Right hindlimb (tissue), 1 donor: ENCODE measurements at places on chromosomes 3 and 15.

DNA sequence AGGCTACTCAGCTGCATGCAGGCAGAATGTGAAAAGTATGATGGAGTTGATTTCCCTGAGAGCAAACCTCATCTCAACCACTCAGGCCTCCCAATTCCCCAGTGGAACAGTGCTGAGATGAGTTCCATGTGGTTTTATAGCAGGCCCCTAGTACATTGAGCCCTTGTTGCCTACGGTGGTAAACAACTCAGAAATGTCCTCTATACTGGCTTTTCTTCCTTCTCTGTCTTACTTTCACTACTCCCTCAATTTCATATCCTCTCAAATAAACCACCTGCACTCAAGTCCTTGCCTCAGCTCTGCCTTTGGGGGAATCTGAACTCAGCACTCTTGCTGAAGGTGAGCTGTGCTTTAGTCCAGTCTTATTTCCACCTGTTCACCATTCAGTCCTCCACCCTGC lies 399.9 kb downstream of the PDCD6IP start:
- DNase-seq: no peak

- no peak for DNase-seq
Observed at GRCh38 chr15:97717806-97718205, 242.7 kb upstream of the ARRDC4 start.

- DNase-seq: peak; percentile 96
Observed at GRCh38 chr3:29335438-29335837, 54.6 kb downstream of the RBMS3 start.

DNA sequence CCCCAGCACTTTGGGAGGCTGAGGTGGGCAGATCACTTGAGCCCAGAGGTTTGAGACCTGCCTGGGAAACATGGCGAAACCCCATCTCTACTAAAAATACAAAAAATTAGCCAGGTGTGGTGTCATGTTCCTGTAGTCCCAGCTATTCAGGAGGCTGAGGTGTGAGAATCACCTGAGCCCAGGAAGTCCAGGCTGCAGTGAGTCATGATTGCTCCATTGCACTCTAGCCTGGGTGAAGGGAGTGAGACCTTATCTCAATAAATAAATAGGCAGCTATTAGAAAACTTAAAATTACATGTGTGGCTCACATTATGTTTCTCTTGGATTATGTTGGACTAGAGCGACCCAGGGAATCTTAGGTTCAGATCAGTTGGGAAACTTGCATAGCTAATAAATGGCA lies 69.7 kb downstream of the RPLP1 start:
- DNase-seq: no peak

DNA sequence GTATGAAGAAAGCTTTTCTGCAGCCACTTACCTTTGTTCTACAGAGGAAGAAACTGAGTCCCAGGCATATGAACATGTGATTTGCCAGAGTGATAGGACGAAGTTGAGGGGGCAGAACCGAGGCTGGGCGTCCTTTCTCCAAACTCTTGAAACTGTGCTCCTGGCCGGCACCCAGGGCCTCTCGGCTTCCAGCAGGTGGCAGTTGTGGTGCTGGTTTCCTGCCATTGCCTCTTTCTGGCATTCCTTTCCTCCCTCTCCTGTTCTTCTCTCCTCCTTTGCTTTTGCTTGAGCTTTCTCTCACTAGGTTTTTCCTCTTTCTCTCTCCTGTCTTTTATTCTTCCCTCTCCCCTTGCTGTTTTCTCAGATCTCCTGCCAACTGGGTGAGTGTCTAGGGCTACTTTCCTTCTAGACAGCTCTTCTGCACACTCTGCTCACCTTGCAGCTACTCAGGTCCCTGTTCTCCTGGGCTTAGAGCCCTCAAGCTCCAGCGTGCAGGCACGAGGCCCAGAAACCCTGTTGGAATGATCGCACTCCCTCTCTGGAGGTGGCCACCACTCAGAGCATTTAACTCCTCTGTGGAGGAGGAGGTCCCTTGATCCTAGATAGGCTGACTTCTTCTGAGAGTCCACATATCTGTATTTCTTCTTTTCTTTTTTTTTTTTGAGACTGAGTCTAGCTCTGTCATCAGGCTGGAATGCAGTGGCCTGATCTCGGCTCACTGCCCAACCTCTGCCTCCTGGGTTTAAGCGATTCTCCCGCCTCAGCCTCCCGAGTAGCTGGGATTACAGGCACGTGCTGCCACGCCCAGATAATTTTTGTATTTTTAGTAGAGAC lies 26.2 kb downstream of the TRAK1 start:
- DNase-seq: peak; percentile 44

GRCh38 chr15:69403594-69403993 lies 10.6 kb upstream of the KIF23 start:
- no peak for DNase-seq

- DNase-seq: peak; percentile 79
Observed at GRCh38 chr3:180036671-180037455, at the start of gene PEX5L. PEX5L (minus strand) TSS chr3:180036937; CDS start chr3:180036599, 338 bp downstream.

GRCh38 chr15:44028349-44028748 lies 166.7 kb downstream of the FRMD5 start:
- DNase-seq: no peak

GRCh38 chr3:89300981-89301380 lies 193.6 kb downstream of the EPHA3 start:
- DNase-seq: no peak

GRCh38 chr15:36161771-36162212 lies 417.6 kb upstream of the CDIN1 start:
- peak; percentile 46 for DNase-seq

DNA sequence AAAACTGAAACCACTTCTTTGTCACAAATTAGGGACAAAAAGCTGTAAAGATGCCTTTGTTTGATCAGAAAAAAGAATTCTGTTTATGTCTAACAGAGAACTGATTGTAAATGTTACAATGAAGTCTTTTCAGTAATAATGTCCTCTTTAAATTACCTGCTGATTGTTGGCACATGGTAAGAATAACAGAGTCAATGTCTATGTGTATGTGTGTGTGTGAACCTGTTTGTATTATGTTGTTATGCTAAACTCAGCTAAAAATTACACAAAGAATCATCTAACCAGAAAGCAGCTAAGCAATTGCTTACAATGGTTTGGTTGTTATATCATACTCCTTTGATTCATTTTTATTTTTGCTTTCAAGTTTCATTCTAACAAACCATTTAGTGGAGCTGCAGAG lies 159.1 kb upstream of the PDZRN3 start:
- DNase-seq: no peak

DNA sequence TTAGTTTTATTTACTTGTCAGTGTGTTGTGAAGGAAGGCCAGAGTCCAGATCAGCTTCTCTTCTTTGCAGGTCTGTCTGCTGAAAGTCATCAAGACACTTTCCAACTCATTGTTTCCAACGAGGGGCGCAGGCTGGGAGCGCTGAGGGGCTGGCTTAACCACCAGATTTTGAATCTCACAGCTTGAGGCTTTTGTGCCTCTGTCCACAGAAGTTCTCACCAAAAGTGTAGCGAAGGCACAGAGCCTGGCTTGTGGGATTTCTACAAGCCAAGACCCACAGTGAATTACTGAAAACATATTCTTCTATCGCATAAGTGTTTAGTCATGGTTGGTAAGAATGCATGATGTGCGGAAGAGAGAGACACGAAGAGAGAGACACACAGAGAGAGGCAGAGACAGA lies 35.2 kb downstream of the BHLHE40 start:
- no peak for DNase-seq

DNA sequence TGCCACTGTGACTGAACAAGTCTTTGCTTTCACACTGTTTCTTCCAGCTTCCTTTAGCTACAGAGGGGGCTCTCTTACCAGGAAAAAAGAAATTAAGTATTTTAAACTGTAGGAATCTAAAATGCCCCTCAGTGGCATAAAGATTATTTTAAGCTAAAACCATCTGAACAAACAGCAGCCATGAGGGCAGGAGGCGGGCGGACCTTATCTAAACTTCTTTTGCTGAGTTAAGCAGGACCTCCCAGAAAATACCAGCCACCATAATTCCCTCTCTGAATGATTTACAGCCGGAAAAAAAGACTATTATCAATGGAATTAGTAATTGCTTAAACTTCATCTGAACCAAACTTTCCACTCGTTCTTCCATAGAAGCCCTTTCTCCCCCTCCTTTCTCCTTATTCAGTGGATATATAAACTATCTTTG lies 5.2 kb upstream of the TOPAZ1 start:
- no peak for DNase-seq

DNA sequence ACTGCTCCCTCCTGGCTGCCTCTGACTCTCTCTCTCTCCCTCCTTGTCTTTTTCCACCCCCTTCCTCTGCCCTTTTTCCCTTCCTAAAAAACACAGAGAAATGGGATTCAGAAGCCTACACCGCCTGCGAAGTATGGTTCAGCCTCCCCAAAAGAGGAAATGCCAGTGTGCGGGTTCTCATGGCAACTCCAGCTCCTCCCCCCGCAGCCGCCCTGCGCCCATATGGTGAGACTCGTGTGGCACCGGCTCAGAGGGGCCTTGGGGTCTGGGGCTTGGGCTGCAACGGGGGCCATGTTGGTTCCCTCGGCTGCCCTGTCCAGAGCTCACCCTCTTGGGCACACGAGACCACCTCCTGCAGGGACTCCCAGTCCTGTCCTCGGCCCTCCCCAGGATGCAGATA lies 23.6 kb upstream of the LINGO1 start:
- DNase-seq: no peak

- no peak for DNase-seq
Observed at GRCh38 chr15:84752700-84753099, 4.3 kb downstream of the ZNF592 start.

- DNase-seq: no peak
Observed at GRCh38 chr15:55907797-55908196, 85.6 kb downstream of the NEDD4 start.

DNA sequence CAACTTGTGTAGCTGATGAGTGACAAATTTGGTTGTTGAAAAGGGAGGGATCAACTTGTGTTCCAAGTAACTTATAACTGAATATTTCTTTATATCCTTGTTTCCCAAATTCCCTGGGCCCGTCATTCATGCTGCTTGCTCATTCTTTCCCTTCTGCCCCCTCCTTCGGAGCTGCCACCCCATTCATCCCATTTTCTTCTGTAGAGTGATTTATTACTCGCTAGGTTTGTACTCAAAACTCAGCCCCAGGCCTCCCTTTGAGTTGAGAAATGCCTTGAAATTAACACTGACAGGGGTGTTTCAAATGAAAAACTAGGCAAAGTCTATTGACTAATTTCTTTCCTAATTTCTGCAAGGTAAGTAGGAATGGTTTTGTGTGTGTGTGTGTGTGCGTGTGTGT lies 277.4 kb upstream of the SLCO3A1 start:
- no peak for DNase-seq

GRCh38 chr3:101685050-101685400 lies 1.5 kb downstream of the RPL24 start:
- DNase-seq: no peak

- DNase-seq: peak; percentile 88
Observed at GRCh38 chr3:196632046-196632751, 7.3 kb upstream of the NRROS start.
